Left colon (tissue), 2 donors: ENCODE measurements at places on chromosomes 5 and 9. TPM values are rescaled to one million over a fixed set of nuclear protein-coding genes. Genes with fewer than 3 reads are reported as not detected.

CXXC5 gene
- 30.2 TPM for total RNA-seq

CCIN gene
- total RNA-seq: not detected

CD14 gene
- 35.5 TPM for total RNA-seq

NIM1K gene
- 0.20 TPM for total RNA-seq

CCDC171 gene
- 3.2 TPM for total RNA-seq

AFF4 gene
- total RNA-seq: 74.7 TPM

CNTFR gene
- 13.1 TPM for total RNA-seq

NXNL2 gene
- not detected for total RNA-seq

NEURL1B gene
- total RNA-seq: 90.8 TPM

GNPDA1 gene
- total RNA-seq: 15.0 TPM

SV2C gene
- 0.24 TPM for total RNA-seq

ARL15 gene
- 25.2 TPM for total RNA-seq

MAPK9 gene
- total RNA-seq: 49.8 TPM

SPINK6 gene
- not detected for total RNA-seq

ZFP2 gene
- 0.95 TPM for total RNA-seq

VCAN gene
- total RNA-seq: 4.7 TPM

PCDHA10 gene
- total RNA-seq: 0.20 TPM

ROR2 gene
- 8.3 TPM for total RNA-seq

EGFL7 gene
- 14.3 TPM for total RNA-seq

SHLD3 gene
- 3.5 TPM for total RNA-seq

IFNE gene
- not detected for total RNA-seq

RLN1 gene
- not detected for total RNA-seq

CAMK2A gene
- total RNA-seq: 0.21 TPM

FRRS1L gene
- 0.52 TPM for total RNA-seq

SLC6A19 gene
- total RNA-seq: 72.5 TPM

RALGDS gene
- total RNA-seq: 29.1 TPM

ARL14EPL gene
- not detected for total RNA-seq

ACOT12 gene
- not detected for total RNA-seq

SHC3 gene
- total RNA-seq: 0.27 TPM

SLC46A2 gene
- not detected for total RNA-seq

DNAH5 gene
- total RNA-seq: 0.47 TPM

CARD6 gene
- total RNA-seq: 1.9 TPM

MAMDC4 gene
- total RNA-seq: 19.1 TPM

HRCT1 gene
- total RNA-seq: 58.7 TPM

ERAP2 gene
- 21.2 TPM for total RNA-seq

CEL gene
- 2.4 TPM for total RNA-seq

AJM1 gene
- total RNA-seq: 10.4 TPM

ACTBL2 gene
- total RNA-seq: not detected

PDE8B gene
- 1.4 TPM for total RNA-seq

EIF4E1B gene
- not detected for total RNA-seq

PCDHGC4 gene
- 0.64 TPM for total RNA-seq

NR5A1 gene
- total RNA-seq: not detected

RASGRF2 gene
- total RNA-seq: 1.2 TPM

CCNG1 gene
- total RNA-seq: 196 TPM

FBN2 gene
- 2.0 TPM for total RNA-seq
